Left lobe of liver (tissue), 2 donors: ENCODE measurements at places on chromosomes 13 and 19.
A peak's percentile ranks its signal among the peaks of the same experiment; 100 is the strongest.

- DNase-seq = no peak
Measured at GRCh38 chr19:55156202-55157063, 1.1 kb downstream of the TNNI3 start.

DNA sequence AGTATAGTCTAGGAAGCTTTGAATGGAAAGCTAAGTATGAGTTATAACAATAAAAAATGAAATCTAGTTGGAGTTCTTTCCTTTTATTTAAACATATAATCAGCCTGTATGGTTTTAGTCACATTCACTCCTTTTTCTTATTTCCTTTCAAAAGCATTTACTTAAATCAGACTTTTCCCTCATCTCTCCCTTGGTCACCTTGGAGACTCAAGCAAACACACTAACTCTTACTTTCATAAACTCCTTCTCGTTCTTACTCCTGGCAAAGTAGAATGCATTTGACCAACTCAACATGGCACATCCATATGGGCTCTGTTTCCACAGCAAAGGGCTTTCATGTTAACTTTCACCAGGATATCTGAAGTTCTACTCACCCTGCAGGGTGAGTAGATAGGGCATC, 400.0 kb downstream of the LMO7 start:
- DNase-seq = no peak

GRCh38 chr13:24683838-24684599, 3.8 kb downstream of the ATP12A start:
- DNase-seq = no peak

DNA sequence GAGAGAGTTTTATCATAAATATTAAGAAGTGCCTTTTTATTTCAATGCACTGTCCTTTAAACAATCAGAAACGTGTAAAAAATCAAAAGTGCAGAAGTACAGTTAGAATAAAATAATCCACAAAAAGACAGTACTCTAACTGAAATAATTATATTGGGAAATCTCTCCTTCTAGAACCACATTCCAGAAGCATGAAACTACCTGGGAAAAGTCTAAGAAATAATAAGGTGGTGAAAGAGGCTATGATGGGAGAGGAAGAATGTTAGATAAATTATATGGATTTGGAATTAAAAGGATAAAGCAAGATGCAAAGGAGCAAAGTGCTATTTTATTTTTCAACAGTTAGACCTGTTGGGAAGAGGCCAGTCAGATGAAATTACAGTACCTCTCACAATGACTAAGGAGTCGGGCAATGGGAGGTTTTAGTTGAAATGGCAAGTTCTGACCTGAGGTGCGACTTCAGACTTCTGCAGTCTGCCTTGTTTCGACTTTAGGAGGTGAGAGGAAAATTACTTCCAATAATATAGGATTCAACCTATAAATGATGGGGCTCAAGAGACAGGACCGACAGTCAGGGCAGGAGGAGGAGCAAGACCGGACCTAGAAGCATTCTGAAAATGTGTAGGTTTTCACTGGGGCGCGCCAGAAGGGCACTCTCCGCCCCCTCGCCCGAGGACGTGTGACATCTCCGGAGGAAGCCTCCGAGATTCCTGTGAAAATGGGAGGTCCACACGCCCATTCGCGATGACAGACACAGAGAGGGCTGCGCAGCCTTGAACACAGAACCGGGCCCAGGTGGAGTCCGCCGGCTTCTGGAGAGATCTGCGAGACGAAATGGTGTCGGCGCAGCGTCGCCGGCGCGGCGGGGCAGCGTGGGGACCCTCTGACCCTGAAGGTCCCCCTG, 717 bp downstream of the SPRYD7 start:
- DNase-seq = no peak

GRCh38 chr19:1129535-1129934, 25.7 kb downstream of the GPX4 start:
- no peak for DNase-seq

DNA sequence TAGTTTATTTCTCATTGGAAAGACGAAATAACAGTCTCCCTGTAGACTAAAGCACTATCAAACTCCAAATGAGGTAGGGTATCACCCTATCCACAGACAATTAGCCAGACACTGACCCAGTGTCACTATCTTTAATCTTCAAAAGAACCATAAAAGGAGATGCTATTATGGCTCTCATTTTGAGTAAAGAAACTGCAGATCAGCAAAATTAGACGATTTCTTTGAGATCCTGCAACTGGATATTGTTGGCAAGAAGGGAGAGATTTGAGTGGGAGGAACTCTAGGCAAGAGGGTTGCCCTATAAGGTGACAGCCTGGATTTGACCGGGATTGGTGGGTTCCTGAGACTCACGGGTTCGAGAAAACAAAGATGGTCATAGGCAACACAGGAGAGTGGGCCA, 71.2 kb downstream of the PCDH9 start:
- DNase-seq = no peak

DNA sequence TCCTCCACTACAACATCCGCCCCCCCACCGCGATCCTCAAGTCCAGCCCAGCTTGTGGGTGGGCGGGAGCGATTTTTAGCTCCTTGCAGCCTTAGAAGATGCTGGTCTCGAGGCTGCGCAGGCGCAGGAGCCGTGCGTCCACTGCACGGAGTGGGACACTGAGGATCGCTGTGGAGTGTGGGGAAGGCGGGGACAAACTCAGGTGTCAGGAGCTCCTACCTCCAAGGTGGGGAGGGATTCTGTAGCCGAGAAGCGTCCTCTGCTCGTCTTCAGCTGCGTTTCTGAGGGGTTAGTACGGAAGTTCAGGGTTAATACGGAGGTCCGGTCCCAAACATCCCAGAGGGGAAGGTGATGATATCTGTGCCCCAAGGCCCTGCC, at the start of gene RTBDN:
RTBDN (minus strand) TSS at position 14 of the 378 bp plus-strand sequence. CDS start 4,600 bp downstream, outside the sequence.
- no peak for DNase-seq

DNA sequence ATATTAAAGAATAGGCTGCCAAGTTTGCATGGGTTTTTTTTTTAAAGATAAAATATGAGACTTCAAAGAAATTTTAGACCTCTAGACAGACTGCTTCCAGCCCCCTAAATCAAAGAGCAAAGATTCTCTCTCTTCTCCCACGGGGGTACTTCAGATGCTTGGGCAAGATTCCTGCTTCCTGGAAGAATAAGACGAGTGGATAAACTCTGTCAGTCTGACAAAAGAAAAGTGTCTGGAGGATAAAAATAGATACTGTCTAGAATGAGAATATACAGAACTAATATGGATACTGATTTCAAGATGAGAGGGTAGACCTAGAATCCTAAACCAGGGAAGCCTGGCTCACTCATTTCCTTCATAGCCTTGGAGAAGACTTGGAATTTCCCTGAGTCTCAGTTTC, 435.1 kb downstream of the FOXO1 start:
- no peak for DNase-seq

GRCh38 chr13:103067751-103068555, 1.7 kb upstream of the SLC10A2 start:
- DNase-seq = no peak

GRCh38 chr13:33913829-33914228, 95.9 kb downstream of the RFC3 start:
- DNase-seq = no peak

DNA sequence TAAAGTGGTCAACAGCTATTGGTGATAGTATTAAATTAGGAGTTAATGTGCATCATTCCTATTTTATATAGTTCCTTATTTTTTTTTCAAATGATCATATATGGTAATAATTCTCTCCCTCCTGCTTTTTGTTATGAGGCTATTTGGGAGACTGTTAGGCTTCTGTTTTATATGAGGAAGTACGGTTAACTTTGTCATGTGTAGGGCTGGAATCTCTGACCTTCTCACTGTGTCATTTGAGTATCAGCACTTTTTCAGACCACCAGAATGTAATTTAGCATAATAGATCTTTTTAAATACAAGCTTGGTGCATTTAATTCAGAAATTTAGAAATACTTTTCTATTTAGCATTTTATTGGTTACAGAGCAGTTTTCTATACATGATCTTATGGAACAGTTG, 7.7 kb downstream of the DGKH start:
- DNase-seq = no peak

DNA sequence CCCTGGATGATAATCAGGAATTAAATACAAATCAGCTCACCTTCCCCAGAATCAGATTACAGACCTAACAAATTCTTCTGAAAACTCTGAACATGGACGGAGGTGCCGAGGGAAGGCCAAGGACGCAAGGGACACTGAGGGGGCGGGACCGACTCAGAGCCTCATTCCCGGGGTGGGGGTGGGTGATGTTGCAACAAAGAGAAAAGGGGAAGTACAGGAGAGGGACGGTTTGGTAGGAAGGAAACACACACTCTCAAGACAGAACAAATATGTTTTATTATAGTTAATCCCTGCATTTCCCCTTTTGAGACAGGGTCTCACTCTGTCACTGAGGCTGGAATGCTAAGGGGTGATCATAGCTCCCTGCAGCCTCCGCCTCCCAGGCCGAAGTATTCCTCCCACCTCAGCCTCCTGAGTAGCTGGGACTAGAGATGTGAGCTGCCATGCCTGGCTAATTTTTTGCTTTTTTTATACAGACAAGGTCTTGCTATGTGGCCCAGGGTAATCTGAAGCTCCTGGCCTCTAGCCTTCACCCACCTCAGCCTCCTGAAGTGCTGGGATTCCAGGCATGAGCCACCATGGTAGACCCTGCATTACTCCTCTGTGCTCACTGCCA, 786 bp upstream of the LILRA2 start:
- peak; percentile 41 for DNase-seq

DNA sequence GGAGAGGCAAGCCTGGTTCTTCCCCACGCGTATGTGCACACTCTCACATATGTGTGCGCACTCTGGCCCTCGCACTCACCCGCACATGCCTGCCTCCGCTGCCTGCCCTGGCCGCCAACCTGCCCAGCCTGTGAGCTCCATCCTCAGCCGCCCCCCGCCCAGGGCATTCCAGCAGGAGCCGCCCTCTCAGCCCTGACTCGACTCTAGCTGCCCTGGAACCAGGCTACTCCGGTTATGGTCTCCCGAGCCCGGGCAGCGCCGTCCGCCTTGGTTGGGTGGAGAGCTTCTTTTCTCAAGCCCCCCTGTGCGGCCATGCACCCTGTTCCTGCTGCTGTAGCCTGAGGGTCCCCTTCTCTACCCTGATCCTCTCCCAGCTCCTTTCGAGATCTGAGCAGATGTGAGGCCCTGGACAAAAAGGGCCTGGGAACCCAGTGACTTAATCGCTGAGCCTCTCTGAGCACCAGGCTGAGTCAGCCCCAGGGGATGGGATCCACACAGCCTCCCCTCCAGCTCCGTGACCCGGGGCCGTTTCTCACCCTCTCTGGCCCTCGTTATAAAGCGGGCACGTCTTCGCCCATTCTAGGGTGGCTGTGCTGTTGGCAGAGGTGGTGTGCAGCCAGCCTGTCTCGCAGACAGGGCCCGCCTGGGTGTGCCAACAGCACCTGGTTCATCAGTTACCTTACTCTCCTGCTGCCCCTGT, 191.5 kb downstream of the TEX29 start:
- DNase-seq = no peak

DNA sequence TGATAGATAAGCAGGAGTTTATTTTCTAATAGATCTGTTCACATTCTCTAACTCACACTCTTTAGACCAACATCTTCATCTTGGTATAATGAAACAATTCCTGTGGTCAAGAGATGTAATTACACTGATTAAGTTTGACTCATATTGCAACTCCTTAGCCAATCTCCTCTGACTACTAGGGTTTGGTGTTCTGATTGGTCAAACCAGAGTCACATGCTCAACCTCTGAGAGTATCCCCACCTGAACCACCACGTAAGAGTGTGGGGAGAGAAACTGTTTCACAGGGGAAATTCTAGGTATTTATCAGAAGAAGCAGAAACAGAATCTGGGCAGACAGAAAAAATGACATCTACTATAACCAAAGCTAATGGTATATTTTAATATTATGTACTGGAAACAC, 42.4 kb downstream of the UQCRFS1 start:
- DNase-seq = no peak

DNA sequence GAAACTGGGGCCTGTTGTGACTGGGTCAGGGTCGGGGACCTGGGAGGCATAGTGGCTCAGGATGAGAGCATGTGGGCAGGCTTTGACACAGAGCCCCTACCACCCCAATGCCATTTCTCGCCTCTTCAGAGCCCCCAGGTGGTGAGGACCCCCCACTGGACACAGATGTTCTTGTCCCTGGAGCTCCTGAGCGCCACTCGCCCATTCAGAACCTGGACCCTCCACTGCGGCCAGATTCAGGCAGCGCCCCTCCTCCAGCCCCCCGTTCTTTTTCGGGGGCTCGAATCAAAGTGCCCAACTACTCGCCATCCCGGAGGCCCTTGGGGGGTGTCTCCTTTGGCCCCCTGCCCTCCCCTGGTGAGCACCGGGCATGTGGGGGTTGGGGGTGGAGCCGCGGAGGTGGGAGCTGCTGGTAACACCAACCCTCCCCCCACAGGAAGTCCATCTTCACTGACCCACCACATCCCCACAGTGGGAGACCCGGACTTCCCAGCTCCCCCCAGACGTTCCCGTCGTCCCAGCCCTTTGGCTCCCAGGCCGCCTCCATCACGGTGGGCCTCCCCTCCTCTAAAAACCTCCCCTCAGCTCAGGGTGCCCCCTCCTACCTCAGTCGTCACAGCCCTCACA, 10.4 kb downstream of the IGFLR1 start:
- no peak for DNase-seq

DNA sequence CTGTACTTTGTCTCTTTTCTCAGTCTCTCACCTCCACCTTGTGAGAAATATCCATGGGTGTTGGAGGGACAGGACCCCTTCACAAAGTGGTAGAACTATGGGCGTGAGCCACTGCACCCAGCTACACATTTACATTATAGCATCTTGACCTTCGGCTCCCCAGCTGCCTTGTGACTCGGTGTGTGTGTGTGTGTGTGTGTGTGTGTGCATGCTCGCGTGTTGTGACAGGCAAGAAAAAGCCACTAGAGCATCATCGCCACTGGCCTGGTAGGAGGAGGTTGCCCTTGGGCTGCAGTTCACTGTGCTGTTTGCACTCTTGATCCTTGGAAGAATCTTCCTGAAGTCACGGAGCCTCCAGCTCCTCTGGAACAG, 13.7 kb upstream of the ZNF888 start:
- DNase-seq = no peak

DNA sequence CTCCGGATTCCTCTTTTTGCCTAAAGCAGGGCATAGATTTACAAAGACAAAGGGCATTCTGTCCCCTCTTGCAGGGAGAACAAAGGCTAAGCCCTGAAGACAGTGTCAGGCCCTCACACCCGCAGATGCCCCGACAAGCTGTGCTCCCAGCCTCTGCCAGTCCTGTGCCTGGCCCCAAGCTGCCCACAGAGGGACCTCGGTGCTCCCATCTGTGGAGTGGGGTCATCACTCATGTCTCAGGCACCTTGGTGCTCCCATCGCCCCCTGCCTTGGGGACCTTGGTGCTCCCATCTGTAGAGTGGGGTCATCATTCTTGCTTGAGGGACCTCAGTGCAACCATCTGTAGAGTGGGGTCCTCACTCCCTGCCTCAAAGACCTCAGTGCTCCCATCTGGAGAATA, 24.3 kb downstream of the C13orf46 start:
- no peak for DNase-seq

DNA sequence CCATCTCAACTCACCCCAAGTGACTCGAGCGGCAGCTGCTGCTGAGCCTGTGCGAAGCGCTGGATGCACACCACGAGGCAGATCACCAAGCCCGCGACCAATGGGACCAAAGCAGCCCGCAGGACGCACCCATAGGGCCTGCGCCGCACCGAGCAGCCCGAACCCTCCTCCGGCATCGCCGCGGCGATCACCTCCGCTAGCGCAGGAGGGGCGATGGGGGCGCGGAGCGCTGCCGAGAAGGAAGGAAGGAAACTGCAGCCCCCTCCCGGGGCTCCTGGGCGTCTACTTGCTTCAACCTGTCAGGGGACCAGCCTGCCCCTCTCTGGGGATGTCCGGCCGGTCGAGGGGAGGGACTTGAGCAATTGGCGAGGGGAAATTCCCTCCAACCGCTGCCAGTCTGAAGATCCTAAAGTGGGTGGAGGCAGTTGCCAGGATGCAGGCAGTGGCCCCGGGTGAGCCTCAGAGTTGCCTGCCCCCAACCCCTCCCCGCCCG, at the start of gene CD70:
CD70 (minus strand) TSS at position 324 of the 493 bp plus-strand sequence; CDS start at position 176, 148 bp downstream.
- no peak for DNase-seq
